ENCODE measurements at places on chromosomes 1 and 21. TPM values are rescaled to one million over a fixed set of nuclear protein-coding genes. Genes with fewer than 3 reads are reported as not detected.

The SLAMF1 gene
- total RNA-seq, result 46.6 TPM

The CELSR2 gene
- 1.2 TPM for total RNA-seq

The PGBD5 gene
- total RNA-seq, result 2.1 TPM

The FLG2 gene
- 0.05 TPM for total RNA-seq

The ZNF326 gene
- 6.0 TPM for total RNA-seq

The CLIC6 gene
- total RNA-seq, result 3.3 TPM

The TMEM269 gene
- total RNA-seq, result 0.05 TPM

The OLFML3 gene
- total RNA-seq, result 16.3 TPM

The ARHGEF10L gene
- total RNA-seq, result 1.9 TPM

The ACOT7 gene
- total RNA-seq, result 22.2 TPM

The NSUN4 gene
- total RNA-seq, result 9.9 TPM

DNA sequence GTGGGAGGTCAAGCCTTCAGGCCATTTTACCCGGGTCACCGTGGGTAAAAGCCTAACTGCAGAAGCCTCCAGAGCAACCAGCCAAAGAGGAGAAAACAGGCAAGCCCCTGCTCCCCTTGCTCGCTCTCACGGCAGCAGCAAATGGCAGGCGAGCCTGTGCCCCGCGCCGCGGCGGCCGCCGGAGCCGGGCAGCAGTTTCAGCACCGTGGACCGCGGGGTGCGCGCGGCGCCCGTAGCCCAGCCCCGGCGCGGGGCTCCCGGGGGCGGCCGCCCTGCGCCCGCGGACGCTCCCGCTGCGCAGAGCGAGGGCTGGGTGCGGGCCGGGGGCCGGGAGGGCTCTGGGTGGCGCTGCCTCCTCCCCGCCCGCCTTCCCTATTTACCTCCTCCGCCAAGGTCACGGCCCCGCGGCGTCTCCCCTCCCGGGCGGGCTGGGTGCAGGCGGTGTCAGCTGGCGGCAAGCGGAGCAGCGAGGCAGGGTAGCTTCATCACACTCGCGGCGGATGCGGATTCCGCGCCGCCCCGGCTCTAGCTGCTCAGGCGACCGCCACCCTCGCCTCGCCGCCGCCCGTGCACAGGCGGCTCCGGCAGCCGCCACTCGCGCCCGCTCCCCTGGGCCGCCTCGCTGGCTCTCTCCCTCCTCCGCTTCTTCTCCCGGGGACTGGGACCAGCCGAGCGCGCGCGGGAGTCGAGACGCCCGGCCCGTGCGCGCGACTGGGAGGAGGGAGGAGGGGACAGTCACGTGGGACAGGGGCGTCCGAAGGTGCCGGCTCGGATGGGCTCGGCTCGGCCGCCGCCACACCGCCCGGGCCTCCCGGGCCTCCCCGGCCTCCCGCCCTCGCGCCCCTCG lies at the start of gene RGS7:
Gene RGS7, minus strand, starts transcription at position 687 of the 847 bp plus-strand sequence.
- H3K4me3 ChIP-seq, result no peak within 1 kb of the TSS
- no peaks in the 10 kb centered on the region for H3K4me1 ChIP-seq
- peaks cover 36% of the 10 kb centered on the region for H3K27me3 ChIP-seq
- H3K36me3 ChIP-seq, result no peaks in the 10 kb centered on the region

DNA sequence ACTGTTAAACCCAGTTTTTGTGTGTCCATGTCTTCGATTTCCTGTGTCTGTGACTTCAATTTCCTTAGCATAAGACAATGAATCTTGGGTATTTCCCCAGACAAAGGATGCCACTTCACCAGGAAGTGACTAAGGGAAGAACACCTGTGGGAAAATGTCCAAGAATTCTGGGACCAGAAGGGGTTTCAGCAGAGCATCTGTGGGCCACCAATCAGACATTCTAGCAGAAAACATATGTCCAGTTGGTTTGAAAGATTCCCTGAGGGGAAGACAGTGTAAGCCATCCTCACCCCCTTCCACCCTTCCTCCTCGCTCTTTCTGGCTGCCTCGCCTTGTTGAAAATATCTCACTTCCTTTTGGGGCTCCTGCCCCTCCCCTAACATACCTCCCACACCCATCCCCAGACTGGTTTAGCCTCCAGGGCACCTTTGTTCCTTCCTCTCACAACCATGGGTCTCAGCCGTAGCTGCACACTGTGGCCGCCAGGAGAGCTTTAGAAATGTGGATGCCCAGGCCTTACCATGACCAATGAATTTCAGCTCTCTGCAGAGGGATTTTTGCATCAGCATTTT lies 25.5 kb upstream of the IFNAR1 start:
- peak; percentile 88 for DNase-seq
- no peaks in the 10 kb centered on the region for H3K27me3 ChIP-seq
- H3K27ac ChIP-seq, result peak overlapping the region; percentile 92
- no peak overlapping the region for H3K4me3 ChIP-seq
- peaks cover 23% of the 10 kb centered on the region for H3K36me3 ChIP-seq

DNA sequence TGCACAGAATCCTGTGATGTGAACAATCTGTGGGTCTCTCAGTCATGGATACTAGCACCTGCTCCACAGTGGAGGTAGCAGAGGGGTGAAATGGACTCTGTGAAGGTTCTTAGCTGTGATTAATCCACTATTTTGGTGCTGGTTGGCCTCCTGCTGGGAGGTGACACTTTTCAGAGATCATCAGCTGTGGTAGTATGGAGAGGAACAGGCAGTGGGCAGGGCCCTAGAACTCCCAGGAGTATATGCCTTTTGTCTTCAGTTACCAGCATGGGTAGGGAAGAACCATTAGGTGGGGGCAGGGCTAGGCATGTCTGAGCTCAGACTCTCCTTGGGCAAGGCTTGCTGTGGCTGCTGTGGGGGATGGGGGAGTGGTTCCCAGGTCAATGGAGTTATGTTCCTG lies 54.0 kb upstream of the KCNJ15 start:
- no peak for DNase-seq
- peaks cover 2% of the 10 kb centered on the region for H3K27me3 ChIP-seq
- H3K4me1 ChIP-seq, result no peaks in the 10 kb centered on the region
- no peaks in the 10 kb centered on the region for H3K36me3 ChIP-seq
- no peak overlapping the region for H3K4me3 ChIP-seq

DNA sequence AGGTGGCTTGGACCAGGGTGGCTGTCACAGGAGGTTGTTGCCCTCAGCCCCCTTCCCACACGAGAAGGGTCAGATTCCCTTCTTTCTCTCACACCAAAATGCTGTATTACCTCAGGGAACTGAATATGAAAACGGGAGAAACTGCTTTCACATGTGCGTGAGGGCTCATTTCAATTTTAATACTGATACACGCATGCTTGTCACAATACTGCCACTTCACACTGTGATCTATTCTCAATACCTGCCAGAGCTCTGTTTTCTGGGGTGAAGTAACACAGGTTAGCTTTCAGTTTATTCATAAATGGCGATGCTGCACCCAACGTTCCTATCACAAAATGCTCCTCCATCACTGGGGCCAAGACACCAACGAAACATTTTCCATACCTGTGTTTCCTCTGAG lies 181.8 kb downstream of the APP start:
- no peak for DNase-seq
- H3K36me3 ChIP-seq, result no peaks in the 10 kb centered on the region
- H3K4me1 ChIP-seq, result no peaks in the 10 kb centered on the region

GRCh38 chr21:14712121-14712715 lies 166.1 kb upstream of the SAMSN1 start:
- no peak overlapping the region for H3K27ac ChIP-seq
- DNase-seq, result no peak
- no peaks in the 10 kb centered on the region for H3K27me3 ChIP-seq
- no peak overlapping the region for H3K4me3 ChIP-seq
- no peaks in the 10 kb centered on the region for H3K36me3 ChIP-seq
- H3K4me1 ChIP-seq, result no peaks in the 10 kb centered on the region

- H3K36me3 ChIP-seq, result no peaks in the 10 kb centered on the region
- no peak for DNase-seq
- no peaks in the 10 kb centered on the region for H3K4me1 ChIP-seq
- H3K27ac ChIP-seq, result no peak overlapping the region
These were observed 1.4 kb downstream of the LDLRAD1 start for GRCh38 chr1:54016343-54017282.

- H3K4me3 ChIP-seq, result no peak overlapping the region
- H3K4me1 ChIP-seq, result no peaks in the 10 kb centered on the region
- no peak for DNase-seq
- no peak overlapping the region for H3K27ac ChIP-seq
- no peaks in the 10 kb centered on the region for H3K36me3 ChIP-seq
- no peaks in the 10 kb centered on the region for H3K27me3 ChIP-seq
These were observed 58.3 kb upstream of the PLA2G4A start for GRCh38 chr1:186770421-186770820.

DNA sequence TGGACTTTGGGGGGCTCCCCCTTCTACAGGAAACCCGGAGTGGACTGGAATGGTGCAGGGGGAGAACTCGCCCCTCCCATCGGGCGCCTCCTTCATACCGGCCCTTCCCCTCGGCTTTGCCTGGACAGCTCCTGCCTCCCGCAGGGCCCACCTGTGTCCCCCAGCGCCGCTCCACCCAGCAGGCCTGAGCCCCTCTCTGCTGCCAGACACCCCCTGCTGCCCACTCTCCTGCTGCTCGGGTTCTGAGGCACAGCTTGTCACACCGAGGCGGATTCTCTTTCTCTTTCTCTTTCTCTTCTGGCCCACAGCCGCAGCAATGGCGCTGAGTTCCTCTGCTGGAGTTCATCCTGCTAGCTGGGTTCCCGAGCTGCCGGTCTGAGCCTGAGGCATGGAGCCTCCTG lies at the start of gene TNFRSF14:
Gene TNFRSF14, plus strand, starts transcription at position 95 of the 401 bp plus-strand sequence. Its CDS starts 294 bp downstream, at position 389.
- peaks cover 34% of the 10 kb centered on the region for H3K4me1 ChIP-seq
- DNase-seq, result no peak
- no peaks in the 10 kb centered on the region for H3K27me3 ChIP-seq
- peak within 1 kb of the TSS; percentile 97 for H3K27ac ChIP-seq

DNA sequence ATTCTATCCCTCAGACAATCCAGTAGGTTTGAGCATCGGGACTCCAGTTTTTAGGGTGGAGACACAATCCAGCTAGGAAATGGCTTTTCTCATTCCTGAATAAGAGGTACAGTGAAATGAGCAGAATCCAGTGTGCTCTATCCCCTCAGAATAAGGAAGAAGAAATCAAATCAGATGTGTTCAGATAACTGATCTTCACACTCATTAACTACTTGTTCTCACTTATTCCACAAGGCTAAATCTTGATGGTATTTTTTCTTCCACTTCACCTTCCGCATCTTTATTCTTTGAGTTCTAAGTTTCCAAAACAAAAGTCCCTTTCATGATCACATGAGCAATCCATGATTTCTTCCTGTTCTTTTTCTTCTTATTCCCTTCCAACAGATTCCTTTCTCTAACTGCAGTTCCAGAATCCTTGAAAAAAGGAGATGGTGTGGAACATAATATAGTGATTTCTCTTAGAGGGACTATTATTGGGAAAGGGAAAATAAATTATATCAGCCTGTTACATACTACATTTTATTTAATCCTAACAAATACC lies 1.7 kb downstream of the SYT11 start:
- H3K36me3 ChIP-seq, result no peaks in the 10 kb centered on the region
- no peak overlapping the region for H3K27ac ChIP-seq
- H3K27me3 ChIP-seq, result peaks cover 5% of the 10 kb centered on the region
- H3K4me1 ChIP-seq, result peaks cover 36% of the 10 kb centered on the region
- no peak overlapping the region for H3K4me3 ChIP-seq
- no peak for DNase-seq

- no peak for DNase-seq
- H3K27me3 ChIP-seq, result no peaks in the 10 kb centered on the region
- no peak overlapping the region for H3K4me3 ChIP-seq
- H3K36me3 ChIP-seq, result no peaks in the 10 kb centered on the region
These were observed 45.3 kb downstream of the JAK1 start for GRCh38 chr1:64920941-64921589.

- H3K4me3 ChIP-seq, result no peak overlapping the region
- DNase-seq, result no peak
- H3K36me3 ChIP-seq, result no peaks in the 10 kb centered on the region
- no peaks in the 10 kb centered on the region for H3K4me1 ChIP-seq
These were observed 46.4 kb upstream of the ADGRL4 start for GRCh38 chr1:79052829-79053449.

DNA sequence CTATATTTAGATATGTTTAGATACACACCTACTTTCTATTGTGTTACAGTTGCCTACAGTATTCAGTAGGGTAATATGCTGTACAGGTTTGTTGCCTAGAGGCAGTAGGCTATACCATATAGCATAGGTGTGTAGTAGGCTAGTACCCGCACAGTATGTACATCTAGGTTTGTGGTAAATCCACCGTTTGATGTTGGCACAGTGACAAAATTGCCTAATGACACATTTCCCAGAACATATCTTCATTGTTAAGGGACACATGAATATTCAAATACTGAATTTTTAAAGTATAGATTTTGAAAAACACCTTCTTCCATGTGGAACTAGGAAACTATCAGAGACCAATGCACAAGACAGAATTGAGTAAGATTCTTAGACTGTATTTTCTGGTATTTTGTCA lies 22.6 kb upstream of the PDC start:
- no peaks in the 10 kb centered on the region for H3K36me3 ChIP-seq
- H3K4me1 ChIP-seq, result no peaks in the 10 kb centered on the region
- no peak overlapping the region for H3K4me3 ChIP-seq
- H3K27ac ChIP-seq, result no peak overlapping the region
- no peak for DNase-seq

GRCh38 chr1:196877964-196878363 lies 9.9 kb upstream of the CFHR4 start:
- DNase-seq, result no peak
- no peaks in the 10 kb centered on the region for H3K27me3 ChIP-seq
- H3K36me3 ChIP-seq, result no peaks in the 10 kb centered on the region
- H3K4me1 ChIP-seq, result no peaks in the 10 kb centered on the region

DNA sequence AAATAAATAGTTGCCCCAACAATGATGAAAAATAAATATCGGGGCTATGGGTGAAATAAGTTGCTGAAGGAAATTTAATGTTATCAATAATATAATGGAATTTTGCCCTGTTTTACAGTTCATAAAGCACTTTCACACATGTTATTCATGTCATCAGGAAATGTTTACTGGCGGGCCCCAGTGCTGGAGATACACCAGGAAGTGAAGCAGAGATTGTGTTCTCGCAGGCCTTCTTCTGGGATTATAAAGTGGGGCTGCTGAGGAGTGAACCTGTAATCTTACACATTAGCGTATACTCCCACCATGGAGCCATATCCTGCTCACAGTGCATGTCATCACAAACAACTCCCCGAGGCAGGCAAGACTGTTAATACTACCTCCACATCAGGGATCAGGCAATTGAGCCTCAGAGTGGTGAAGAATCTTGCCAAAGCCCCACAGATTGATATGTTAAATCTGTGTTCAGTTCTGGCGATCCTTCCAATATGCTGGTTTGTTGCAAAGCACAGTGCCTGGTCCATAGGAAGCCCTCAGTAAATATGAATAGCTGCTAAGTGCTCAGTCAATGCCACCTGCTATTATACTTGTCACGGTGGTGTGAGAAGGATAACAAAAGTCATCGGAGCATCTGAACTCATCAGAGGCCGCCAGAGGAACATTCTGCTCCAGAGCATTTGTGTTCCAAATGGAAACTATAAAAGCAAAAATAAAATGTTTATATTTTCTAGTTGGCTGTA lies 104.4 kb upstream of the UBE2U start:
- H3K4me1 ChIP-seq, result peaks cover 7% of the 10 kb centered on the region
- no peak overlapping the region for H3K27ac ChIP-seq
- H3K36me3 ChIP-seq, result no peaks in the 10 kb centered on the region
